ENCODE measurements at places on chromosomes 7 and 10.
A peak's percentile ranks its signal among the peaks of the same experiment; 100 is the strongest.

GRCh38 chr7:134186027-134186426, 58.9 kb downstream of the LRGUK start:
- no peak for DNase-seq

DNA sequence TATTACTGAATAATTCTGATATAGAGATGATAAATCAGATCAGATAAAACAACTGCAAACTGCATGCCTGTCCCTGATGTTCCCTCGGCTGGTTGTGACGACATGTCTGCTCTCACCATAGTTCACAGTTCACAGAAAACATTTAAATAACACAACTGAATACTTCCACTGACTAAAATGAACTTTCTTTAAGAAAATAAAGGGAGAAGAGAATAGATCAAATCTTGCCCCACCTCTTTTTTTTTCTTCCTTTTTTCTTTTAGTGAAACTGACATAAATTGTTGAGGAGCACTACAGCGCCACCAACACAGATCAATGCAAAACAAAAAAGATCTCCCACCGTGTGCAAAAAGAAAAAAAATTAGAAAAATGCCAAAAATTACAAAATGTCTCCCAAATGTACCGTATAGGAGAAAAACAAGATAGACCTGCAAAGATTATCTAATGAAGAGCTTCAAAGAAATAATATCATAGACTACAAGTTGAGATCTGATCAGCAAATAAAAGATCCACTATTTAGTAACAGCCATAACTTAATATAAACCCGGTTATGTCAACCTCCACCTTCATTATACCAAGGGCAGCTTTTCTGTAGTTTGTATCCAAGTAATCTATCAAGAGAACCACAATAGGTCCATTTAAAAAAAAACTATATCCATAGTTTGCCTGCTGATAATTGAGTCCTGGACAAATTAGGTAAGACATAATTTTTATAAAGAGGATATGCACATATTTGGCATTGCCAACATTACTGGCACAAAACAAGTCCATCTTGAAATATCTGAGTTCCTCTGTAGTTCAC, 30.7 kb upstream of the EPC1 start:
- DNase-seq, result peak; percentile 32

- DNase-seq, result no peak
Measured at GRCh38 chr10:124722798-124723783, 21.1 kb downstream of the FAM53B start.

GRCh38 chr7:156034397-156034796, 222.1 kb upstream of the SHH start:
- no peak for DNase-seq

- DNase-seq, result peak; percentile 62
Measured at GRCh38 chr10:21702633-21703111, 168.6 kb downstream of the MLLT10 start.

- no peak for DNase-seq
Measured at GRCh38 chr10:42997151-42997848, 79.6 kb upstream of the RET start.

DNA sequence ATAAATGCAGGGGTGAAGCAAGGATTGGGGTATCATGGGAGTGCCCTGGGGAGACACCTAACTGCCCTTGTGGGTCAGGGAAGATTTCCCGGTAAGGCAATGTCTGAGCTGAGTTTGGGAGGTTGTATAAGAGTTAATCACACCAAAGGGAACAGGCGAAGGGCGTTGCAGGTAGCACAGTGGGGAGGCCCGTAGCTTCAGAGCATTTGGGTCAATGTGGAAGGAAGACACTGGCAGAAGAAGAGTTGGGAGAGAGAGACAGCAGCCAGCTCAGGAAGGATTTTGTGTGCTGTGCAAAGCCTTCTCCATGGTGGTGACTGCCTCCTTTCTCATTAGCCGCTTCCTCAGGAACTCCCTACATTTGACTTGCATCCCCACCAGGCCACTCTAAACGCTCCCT, 80.8 kb upstream of the LEP start:
- DNase-seq, result no peak

GRCh38 chr10:36493516-36493880, 631.9 kb upstream of the ANKRD30A start:
- no peak for DNase-seq

DNA sequence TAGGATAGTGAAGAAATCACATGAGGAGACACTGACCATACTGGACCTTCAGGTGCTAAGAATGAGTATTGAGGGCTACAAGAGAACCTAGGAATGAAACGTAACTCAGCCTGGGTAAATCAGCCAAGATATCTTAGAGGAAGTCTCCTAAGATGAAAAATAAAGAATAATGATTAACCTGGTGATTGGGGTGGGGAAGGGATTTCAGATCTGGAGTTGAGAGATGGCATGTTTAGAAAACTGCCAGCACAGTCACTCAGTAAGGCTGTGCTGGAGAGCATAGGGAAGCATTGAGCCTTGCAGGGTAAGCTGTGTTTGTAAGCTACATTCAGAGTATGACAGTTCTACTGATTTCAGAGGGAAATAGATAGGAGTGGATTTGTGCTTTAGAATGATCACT, 1.9 kb upstream of the MALRD1 start:
- no peak for DNase-seq

DNA sequence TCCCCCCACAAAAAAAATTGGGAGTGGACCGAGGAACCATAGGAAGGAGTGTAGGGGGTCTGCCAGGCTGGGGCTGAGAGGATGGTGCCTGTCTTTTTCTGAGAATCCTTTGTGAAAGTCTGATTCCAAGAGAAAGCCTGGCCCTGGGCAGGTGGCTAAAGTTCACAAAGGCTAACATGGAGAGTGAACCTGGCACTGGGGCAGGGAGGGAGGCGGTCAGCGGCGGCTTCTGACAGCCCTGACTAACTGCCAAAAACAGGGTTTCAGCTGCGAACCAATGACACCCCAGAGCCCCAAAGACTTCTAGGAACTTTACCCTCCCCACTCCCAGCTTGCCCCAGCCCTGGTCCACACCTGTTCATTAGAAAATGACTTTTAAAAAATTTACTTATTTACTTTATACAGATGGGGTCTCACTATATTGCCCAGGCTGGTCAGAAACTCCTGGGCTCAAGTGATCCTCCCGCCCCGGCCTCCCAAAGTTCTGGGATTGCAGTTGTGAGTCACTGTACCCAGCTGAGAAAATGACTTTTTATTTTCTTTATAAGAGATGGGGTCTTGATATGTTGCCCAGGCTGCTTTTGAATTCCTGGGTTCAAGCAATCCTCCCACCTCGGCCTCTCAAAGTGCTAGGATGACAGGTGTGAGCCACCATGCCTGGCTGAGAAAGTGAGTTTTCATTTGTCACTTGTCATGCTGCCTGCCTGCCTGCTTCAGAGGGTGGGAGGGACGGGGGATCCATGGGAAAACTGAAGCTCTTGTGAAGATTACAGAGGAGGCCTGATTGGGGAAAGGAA, 61.0 kb upstream of the DUSP5 start:
- DNase-seq, result no peak

DNA sequence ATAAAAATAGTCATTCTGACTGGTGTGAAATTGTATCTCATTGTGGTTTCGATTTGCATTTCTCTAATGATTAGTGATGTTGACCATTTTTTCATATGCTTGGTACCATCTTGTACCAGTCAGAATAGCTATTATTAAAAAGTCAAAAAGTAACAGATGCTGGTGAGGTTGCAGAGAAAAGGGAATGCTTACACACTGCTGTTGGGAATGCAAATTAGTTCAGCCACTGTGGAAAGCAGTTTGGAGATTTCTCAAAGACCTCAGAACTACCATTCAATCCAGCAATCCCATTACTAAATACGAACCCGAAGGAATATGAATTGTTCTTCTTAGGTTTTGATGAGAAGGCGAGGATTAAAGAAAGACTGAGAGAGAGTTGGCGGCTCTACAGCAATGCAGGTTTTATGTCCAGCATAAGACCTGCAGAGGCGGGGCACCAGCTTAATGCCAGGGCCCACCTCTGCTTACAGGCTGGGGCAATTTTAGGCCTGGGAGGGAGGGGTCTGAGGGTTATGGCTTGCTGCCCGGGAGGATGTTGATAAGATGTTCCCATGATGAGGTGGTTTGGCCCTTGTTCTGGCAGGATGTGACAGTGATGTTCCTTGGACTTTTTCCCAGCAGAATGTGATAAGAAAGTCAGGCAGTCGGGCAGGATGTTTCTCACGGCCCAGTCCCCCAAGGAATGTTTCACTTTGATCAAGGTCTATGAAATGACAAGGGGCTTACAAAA, 74.4 kb downstream of the MEST start:
- no peak for DNase-seq

DNA sequence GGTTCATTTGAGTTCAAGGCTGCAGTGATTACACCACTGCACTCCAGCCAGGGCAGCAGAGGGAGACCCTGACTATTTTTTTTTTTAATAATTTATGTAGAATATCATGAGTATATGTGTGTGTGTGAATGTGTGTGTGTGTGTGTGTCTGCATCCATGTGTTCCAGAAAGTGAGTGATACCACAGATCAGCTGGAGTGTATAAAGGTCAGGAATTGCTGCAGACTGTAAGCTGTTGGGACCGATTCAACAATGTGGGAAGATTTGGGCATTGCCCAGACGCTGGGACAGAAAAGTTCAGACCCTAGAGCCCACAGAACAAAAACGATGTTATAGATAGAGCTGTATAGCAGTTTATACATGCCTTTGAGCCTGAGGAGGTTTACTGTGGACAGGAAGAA, 435.6 kb downstream of the CCSER2 start:
- DNase-seq, result no peak

GRCh38 chr10:31103112-31103511, 71.4 kb upstream of the ZNF438 start:
- no peak for DNase-seq

- no peak for DNase-seq
Measured at GRCh38 chr10:7285522-7286322, 125.1 kb downstream of the SFMBT2 start.

DNA sequence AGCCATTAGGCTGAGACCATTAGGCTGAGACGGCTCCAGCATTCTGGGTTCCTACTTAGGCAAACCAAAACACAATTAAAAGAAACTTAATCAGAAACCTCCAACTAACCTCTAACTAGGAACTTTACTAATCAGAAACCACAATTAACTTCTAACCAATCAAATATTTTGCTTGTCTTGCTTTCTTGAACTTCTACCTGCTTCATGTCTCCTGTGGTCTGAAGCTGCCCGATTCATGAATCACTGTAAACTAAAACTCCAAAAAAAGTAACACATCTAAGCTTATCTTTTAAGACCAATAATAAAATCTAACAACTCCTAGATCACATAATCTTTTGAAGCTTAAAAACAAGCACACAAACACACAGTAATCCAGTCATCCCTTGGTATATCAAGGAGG, 76.1 kb downstream of the PDSS1 start:
- DNase-seq, result no peak

DNA sequence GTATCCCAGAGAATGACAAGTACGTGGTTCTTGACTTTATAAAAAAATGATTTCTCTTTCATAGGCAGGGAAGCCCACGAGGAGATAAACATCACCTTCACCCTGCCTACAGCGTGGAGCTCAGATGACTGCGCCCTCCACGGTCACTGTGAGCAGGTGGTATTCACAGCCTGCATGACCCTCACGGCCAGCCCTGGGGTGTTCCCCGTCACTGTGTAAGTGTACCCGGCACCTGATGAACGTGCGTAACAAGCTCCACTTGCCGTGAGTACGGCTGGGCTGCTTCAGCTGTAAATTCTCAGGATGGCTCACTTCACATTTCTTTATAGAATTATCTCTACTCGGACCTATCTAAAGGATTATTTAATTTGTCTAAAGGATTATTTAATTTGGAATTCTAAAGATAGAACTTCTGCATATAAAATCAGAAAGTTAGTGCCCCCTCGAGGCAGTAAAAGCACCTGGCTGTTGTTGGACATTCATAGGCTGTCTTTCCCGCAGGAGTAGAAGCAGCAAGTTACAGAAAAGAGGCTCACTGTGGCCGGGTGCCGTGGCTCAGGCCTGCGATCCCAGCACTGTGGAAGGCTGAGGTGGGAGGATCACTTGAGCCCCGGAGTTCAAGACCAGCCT, 27.6 kb downstream of the TMEM248 start:
- DNase-seq, result no peak

DNA sequence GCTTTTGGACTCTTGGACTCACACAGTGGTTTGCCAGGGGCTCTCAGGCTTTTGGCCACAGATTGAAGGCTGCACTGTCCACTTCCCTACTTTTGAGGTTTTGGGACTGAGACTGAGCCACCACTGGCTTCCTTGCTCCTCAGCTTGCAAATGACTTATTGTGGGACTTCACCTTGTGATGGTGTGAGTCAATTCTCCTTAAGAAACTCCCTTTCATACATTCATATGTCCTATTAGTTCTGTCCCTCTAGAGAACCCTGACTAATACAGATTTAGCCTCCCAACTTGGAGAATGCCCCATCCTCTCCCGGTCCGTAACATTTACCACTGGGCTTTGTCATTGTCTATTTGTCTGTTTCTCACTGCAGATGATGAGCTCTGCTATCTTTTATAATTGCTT, 52.8 kb upstream of the CUL1 start:
- DNase-seq, result no peak

GRCh38 chr10:128848810-128849209, 618.2 kb upstream of the MGMT start:
- DNase-seq, result no peak

DNA sequence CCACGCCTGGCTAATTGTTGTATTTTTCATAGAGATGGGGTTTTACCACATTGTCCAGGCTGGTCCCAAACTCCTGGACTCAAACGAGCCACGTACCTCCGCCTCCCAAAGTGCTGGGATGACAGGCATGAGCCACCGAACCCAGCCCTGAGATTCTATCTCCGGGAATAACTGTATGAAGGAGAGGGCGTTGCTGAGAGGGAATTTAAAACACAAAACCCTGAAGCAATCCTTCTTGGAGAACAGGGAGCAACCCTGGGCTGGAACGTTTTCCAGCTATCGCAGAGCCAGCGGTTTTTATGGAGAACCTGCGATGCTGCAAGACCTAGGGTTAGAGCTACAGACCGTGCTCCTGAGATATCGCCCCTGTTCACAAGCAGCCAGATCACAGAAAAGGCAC, 144.6 kb downstream of the PRKAG2 start:
- DNase-seq, result no peak

GRCh38 chr7:12770227-12770975, 83.0 kb downstream of the ARL4A start:
- no peak for DNase-seq

GRCh38 chr7:136976504-136977251, 108.2 kb downstream of the CHRM2 start:
- no peak for DNase-seq

- DNase-seq, result no peak
Measured at GRCh38 chr7:48085433-48085791, 3.7 kb upstream of the UPP1 start.

DNA sequence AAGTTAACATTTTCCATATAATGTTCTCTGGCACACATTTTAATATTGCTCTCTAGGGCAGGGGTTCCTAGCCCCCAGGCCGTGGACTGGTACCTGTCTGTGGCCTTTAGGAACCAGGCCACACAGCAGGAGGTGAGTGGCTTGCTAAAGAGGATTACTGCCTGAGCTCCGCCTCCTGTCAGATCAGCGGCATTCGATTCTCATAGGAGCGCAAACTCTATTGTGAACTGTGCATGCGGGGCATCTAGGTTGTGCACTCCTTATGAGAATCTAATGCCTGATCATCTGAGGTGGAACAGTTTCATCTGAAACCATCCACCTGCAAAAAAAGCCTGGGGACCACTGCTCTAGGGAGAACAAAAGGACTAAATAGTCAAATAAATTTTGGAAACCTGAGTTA, 65.7 kb downstream of the EXOC6 start:
- DNase-seq, result no peak

GRCh38 chr10:7388602-7389001, 22.2 kb downstream of the SFMBT2 start:
- DNase-seq, result peak; percentile 61

Measured in T-helper 1 cell (primary cell).